Lung microvascular endothelial cell (primary cell): ENCODE measurements at places on chromosomes 4 and X. TPM values are rescaled to one million over a fixed set of nuclear protein-coding genes. Genes with fewer than 3 reads are reported as not detected.

Gene RBM47
- under 0.01 TPM in 1 of 2 replicates, not detected in the other for total RNA-seq

Gene TRIM2
- total RNA-seq, result 6.5 and 15.7 TPM in 2 replicates

Gene RTL5
- 0.22 and 0.60 TPM in 2 replicates for total RNA-seq

Gene PRSS12
- total RNA-seq, result 0.60 and 7.2 TPM in 2 replicates

Gene RAB33A
- 0.40 and 0.44 TPM in 2 replicates for total RNA-seq

Gene MMGT1
- 4.6 and 6.2 TPM in 2 replicates for total RNA-seq

Gene SULT1B1
- total RNA-seq, result 1.6 and 8.3 TPM in 2 replicates

Gene H2BW2
- not detected in 2 replicates for total RNA-seq

Gene CAMK2D
- total RNA-seq, result 32.5 and 38.1 TPM in 2 replicates

Gene SCD5
- total RNA-seq, result 31.0 and 32.0 TPM in 2 replicates

Gene HCFC1
- 10.0 and 10.3 TPM in 2 replicates for total RNA-seq

Gene TBCK
- 15.9 and 25.4 TPM in 2 replicates for total RNA-seq

Gene TEC
- 0.22 and 1.8 TPM in 2 replicates for total RNA-seq

Gene USP27X
- 2.2 and 2.6 TPM in 2 replicates for total RNA-seq

Gene COL25A1
- total RNA-seq, result under 0.01 and 0.22 TPM in 2 replicates

Gene HHIP
- 59.1 and 154 TPM in 2 replicates for total RNA-seq

Gene TRIM75
- total RNA-seq, result not detected in 2 replicates

Gene PRKG2
- total RNA-seq, result not detected in 2 replicates

Gene CCDC110
- total RNA-seq, result 0.44 and 0.60 TPM in 2 replicates

Gene MAGEA2
- total RNA-seq, result not detected in 2 replicates

Gene PRPS2
- 9.9 and 12.6 TPM in 2 replicates for total RNA-seq

Gene RBM3
- 86.1 and 320 TPM in 2 replicates for total RNA-seq

Gene MAGEA11
- under 0.01 TPM in 1 of 2 replicates, not detected in the other for total RNA-seq

Gene SGCB
- 8.7 and 9.2 TPM in 2 replicates for total RNA-seq

Gene GASK1B
- total RNA-seq, result 32.7 and 57.8 TPM in 2 replicates

Gene CDS1
- under 0.01 TPM in 1 of 2 replicates, not detected in the other for total RNA-seq

Gene NSD2
- 29.9 and 32.7 TPM in 2 replicates for total RNA-seq

Gene RASL11B
- total RNA-seq, result under 0.01 TPM in 1 of 2 replicates, not detected in the other

Gene PASD1
- not detected in 2 replicates for total RNA-seq

Gene ADAM29
- not detected in 2 replicates for total RNA-seq

Gene MAB21L2
- total RNA-seq, result 0.20 and 0.65 TPM in 2 replicates

Gene PABPC5
- 0.44 and 1.6 TPM in 2 replicates for total RNA-seq

Gene SUPT20HL2
- total RNA-seq, result not detected in 2 replicates

Gene MAGIX
- total RNA-seq, result 0.60 and 0.65 TPM in 2 replicates

Gene MBTPS2
- total RNA-seq, result 3.5 and 3.8 TPM in 2 replicates
